Lower leg skin (tissue), 4 donors: ENCODE measurements at places on chromosomes 13 and 19. TPM values are rescaled to one million over a fixed set of nuclear protein-coding genes. Genes with fewer than 3 reads are reported as not detected.

GRCh38 chr13:104571161-104571892 is 1505.1 kb upstream of the SLC10A2 start:
- DNase-seq = peak; percentile 90

DNA sequence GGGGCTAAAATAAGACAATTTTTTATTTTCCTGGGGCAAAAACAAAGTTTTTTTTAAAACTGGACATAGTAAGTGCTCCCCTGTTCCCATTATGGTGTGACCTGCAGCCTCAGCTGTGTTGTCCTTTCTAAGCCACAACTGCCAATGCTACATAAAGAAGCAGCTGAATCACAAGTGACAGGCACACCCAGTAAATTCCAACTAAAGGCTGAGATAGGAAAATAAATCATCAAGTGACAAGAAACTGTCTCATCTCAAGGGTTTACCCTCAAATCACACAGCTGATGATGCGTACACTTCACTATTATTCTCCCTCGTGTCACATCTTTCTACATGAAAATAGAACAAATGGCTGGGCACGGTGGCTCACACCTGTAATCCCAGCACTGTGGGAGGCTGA is 28.7 kb downstream of the STK24 start:
- DNase-seq = no peak

GRCh38 chr13:105465251-105465650 is 1070.2 kb downstream of the EFNB2 start:
- DNase-seq = no peak

Gene EXOC3L2
- 1.2 TPM for total RNA-seq
